CD4-positive, alpha-beta T cell (primary cell): ENCODE measurements at places on chromosomes 4 and X. TPM values are rescaled to one million over a fixed set of nuclear protein-coding genes. Genes with fewer than 3 reads are reported as not detected.

The DNAJB14 gene
- 66.3 TPM for total RNA-seq

The SMIM10 gene
- not detected for total RNA-seq

The XAGE3 gene
- not detected for total RNA-seq

- DNase-seq = no peak
- H3K36me3 ChIP-seq = peaks cover 15% of the 10 kb centered on the region
- no peak overlapping the region for H3K4me3 ChIP-seq
Measured at GRCh38 chrX:150700107-150700506, 6.9 kb downstream of the MTMR1 start.
